ENCODE measurements at places on chromosomes 11 and 22.

DNA sequence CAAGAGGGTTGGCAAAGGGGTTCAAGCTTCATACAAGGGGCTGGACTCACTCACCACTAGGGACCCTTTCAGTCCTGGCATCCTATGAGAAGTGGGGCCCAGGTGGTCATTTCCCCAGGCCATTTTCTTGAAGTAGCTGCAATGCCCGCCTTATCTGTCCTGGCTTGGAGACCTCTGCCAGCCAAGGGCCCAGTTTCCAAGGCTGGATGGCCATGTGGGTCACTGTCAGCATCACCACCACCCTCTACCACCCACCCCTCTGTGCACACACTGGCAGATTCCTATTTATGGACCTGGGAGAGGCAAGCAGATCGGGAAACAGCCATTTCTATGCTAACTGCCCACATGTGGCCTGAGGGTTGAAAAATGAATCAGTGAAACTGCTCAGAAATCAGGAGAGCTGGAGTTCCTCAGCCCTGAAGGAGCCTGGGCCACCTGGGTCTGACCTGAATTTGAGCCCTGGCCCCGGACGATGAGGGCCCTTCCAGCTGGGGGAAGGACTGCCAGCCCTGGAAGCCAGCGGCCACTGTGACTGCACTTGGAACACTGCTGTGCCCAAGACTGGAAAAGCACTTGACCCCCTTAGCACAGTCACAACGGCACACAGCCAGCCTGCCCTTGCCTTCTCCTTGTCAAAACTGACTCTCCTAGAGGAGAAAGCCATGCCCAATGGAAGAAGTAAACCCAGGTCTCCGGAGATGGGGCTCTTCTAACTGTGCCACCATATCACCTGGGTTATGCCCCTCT lies 442.2 kb downstream of the BUD13 start:
- DNase-seq = no peak

DNA sequence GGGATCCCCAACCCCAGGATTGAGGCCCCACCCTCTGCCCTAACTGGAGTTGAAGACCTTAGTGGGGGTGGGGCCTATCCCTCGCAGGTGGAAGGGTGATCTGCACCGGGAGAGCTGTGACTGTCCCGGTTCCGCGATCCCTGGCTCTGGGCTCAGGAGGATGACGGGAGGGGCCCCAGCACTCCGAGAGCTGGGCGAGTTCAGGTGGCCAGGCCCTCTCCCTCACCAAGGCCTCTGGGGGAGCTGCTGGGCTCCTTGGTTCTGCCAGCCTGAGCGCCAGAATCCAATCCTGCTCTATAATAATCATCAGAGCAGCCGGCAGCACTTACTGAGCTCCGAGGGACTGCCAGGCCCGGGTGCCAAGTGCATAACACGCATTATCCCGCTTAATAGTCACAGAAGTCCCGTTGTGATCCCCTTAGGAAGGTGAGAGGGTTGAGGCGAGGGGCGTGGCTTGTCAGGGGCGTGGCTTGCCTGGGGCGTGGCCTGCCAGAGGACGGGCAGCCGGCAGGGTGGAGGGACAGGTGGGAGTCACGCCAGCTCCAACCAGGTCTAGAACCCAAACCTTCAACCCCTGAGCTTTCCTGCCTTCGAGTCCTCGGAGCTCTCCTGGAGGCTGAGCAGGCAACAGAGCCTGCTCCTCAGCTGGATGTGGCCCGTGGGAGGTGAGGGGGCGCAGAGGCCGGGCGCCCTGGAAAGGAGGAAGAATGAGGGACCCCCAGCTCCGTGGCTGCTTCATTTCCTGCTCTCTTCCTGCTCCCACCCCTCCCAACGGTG lies 7.3 kb upstream of the SYT7 start:
- peak; percentile 79 for DNase-seq

DNA sequence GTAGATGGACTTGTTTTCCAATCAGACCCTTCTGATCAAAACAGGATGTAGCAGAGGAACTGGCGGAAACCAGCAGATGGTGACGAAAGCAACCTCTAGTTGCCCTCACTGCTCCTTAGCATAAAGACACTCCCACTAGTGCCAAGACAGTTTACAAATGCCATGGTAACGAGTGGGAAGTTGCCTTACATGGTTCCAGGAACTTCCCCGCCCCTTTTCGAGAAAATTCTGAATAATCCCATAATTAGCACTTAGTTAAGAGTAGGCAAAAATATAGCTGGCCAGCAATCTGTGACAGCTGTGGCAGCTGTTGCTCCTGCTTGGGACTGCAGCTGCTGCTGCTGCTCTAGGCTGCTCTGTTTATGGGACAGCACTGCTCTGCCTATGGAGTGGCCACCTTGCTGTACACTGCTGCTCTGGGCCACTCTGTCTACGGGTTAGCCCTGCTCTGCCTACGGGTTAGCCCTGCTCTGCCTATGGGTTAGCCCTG lies 33.4 kb upstream of the SORL1 start:
- no peak for DNase-seq

- DNase-seq = no peak
Observed at GRCh38 chr11:50088231-50088630, 55.6 kb downstream of the OR4C45 start.

GRCh38 chr11:1050581-1051355 lies 14.2 kb upstream of the MUC6 start:
- DNase-seq = peak; percentile 77

DNA sequence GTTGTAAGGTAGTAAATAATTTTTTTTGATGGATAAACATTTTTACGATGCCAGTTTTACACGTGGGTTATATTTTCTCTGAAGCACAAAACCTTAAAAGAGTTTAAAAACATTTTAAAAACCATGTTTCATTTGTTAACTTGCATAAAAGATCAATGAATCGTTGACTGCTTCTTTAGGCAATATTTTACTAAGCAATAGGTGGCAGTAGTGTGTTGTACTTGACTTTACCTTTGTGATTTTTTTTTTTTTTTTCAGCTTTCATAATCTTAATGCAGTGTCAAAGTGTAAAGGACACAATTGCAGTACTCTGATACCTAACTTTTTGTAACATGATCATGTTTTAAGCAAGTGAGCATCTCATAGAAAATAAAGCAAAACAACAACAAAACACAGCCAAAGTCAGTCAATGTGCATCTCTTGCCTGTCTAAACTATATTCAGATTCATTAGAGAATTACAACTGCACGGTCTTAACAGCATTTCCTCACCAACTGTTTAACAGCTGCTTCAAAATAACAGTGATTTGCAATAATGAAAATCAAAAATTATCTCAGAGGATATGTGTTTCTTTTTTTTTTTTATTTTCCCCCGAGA lies 27.7 kb downstream of the DNAJC24 start:
- DNase-seq = no peak

DNA sequence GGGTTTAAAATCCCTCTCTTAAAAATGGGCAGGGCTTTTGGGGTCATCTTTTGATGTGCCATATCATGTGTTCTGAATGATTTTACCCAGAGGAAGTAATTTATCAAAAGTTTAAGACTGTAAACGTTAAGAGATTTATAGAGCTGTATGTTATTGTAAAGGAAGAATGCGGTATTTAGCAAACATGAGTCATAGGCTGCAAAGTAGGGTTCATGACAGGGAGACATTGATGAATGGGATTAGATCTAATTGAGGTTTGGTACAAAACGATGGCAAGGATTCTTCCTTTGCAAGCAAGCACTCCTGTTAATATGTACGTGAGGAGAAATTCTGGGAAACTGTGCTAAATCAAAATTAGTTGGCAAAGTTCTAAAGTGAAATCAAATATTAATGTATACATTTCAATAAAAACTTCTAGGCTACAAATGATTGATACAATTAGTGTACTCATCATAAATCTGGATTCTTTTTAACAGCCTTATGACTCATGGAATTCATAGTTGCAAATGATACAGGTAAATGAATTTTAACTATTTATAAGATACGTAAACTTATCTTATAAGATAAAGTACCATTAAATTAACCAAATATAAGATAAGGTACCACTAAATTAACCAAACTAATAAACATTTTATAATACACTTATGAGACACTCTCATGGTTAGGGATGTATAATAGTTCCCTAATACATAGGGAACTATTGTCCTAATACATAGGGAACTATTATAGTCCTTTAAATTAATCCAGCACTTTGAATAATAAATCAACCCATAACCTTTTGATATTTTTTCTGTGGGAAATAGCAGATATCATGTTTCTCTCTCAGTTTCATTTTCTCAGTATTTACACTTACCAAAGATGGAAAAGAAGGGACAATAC lies 58.4 kb downstream of the KIF18A start:
- no peak for DNase-seq

DNA sequence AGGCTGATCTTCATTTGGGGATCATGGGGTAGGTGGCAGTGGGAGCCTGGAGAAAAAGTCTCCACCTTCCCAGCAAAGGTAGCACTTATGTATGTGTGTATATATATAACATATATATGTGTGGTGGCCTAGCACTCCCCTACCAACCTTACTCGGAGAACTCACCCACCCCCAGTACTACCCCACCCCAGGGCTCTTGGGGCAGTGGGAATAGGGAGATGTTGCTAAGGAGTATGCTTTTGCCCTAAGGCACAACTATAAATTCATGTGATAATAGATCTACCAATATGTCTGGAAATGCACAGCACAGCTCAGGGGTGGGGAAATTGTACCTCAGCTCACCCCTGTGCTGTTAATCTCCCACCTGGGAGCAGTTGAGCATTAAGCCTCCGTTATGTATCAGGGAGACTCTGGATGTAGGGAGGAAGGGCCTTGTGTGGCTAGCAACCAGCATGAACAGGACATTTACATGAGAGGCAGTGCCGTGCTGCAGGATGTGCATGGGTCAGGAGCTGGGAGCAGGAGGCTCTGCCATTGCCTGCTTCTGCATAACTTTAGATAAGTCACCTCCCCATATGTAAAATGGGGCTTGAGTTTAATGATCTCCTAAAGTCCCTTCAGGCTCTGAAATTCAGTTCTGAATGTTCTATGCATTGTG lies 57.3 kb downstream of the C11orf91 start:
- DNase-seq = no peak

- no peak for DNase-seq
Observed at GRCh38 chr11:6397636-6398035, 7.4 kb downstream of the SMPD1 start.

DNA sequence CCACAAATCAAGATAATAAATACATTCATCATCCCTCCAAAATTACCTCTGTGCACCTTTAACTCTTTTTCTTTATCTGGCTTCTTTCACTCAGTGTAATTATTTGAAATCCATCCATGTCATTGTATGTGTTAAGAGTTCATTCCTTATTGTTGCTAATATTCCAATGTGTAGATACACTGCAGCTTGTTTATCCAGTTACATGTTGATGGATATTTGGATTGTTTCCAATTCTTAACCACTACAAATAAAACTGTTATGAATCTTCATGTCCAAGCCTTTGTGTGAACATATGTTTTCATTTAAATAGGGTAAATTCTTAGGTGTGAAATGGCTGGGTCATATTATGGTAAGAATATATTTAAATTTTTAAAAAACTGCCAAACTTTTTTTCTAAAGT lies 323.3 kb upstream of the NCAM1 start:
- DNase-seq = no peak

DNA sequence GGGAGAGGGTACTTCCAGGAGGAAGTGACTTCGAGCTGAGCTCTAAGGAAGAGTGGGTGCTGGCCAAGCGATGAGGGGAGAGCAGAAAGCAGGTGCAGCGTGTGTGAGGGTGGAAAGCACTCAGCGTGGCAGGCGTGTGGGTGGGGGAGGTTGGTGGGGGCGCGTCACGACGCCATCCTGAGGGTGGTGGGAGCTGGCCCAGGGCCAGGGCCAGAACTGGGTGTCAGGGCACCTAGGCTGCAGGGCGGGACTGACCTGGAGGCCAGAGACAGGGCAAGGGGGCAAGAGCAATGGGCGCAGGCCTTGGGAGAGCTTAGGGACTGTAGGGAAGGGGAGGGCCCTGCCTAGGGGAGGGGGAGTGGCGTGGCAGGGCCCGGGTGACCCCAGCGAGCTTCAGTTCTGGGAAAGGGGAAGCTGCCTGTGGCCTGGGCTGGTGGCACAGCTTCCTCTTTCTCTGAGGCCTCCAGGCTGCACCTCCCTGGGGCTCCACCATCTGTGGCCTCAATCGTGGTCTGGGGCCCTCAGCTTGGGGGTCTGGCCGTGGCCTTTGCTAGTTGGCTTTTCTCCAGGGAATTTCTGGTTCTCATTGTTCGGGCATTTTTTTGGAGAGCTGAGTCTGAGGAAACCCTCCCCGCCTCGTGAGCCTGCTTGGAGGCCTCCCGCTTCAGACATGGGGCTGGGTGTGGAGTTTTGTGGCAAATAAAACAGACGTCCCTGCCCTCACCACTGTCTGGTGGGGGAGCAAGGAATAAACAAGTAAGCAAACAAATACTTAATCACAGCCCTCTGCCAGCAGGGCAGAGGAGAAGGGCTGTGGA lies 8.9 kb downstream of the RELT start:
- no peak for DNase-seq

DNA sequence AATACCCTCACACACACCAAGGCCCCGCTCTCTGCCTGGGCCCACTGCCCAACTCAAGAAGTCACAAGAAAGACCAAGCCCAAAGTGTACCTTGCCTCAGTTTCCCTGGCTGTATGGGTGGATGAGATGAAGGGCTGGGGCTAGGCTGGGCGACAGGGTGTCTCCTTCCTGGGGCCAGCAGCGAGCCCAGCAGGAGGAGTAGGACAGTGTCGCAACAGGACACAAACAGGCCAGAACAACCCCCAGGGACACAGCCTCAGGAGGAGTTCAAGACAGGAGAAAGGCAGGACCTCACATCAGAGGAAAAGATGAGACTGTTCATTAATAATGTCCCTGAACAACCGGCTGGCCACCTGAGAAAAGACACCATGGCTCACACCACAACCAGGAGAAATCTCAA lies 13.3 kb downstream of the CSNK1E start:
- no peak for DNase-seq

DNA sequence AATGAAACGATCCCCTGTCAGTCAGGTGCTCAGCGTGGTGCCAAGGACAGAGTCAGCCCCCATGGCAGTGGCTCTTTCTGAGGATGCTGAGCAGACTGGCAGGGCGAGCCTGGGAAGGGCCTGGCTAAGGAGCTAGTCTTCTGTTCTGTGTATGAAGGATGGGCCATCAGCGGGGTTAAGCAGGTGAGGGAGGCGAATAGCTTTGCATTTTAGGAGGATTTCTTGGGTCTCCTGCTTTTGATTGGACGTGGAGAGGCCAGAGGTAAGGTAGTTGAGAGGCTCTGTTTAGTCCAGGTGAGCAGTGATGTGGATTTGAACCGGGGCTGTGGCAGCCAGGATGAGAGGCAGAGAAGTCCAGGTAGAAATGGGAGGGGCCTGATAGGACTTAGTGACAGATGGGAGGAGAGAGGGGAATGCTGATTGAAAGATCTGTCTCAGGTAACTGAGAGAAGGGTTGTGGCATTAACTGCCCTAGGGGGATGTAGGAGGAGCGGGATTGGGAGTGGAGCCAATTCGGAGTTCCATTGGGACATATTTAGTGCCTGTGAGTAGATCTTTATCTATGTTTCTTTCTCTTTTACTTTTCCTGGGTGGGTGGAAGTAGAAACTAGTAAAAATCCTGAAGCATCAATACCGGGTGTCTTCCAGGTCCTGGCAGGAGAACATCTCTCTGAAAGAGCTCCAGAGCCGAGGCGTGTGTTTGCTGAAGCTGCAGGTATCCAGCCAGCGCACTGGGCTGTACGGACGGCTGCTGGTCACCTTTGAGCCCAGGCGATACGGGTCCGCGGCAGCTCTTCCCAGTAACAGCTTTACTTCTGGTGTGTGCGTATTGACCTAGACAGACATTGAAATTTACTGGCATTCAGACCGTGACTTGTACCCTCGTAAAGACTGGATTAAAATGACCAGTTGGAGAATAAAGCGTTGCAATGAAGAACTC lies 2.0 kb downstream of the IGHMBP2 start:
- no peak for DNase-seq
